ACHN (cell line): ENCODE measurements at places on chromosomes 7 and 10.
A peak's percentile ranks its signal among the peaks of the same experiment; 100 is the strongest.

DNA sequence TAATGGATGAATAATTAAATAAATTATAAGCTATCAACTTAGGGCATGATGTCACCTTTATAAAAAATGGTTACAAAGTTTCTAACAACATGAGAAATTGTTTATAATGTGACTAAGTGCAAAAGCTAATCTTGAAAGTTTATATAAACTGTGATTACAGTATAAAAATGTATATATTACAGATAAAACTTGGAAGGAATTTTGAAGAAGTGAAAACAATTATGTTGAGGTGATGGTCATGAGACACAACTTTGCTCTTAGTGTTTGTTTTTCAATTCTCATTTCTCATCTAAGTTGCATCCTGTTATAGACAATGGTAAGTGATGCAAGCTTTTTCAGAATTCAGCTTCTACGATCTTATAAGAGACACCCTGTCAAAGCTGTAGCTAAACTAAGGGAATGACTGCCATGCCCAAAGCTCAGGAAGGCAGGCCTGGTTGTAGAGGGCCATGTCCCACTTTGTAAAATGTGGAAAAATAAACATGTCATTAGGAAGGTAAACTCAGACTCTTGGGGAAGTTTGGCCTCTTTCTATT lies 23.9 kb downstream of the MACC1 start:
- no peak for DNase-seq

DNA sequence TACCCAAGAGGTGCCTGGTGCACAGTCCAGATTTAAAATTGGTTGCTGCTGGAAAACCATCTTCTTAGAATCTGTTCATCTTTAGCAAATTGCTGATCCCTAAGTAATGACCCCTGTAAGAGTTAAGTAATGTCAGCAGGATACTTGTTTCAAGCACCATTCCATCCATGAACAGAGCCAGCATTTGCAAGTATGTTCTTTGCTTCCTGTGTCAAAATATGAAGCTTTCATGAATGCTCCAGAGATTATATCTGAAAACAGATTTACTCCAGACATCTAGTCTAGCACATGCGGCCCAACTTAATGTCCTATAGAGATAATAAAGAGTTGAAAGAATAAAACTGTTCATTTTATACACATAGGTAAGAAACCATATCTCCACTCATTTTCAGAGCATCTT lies 98.7 kb upstream of the ZNF438 start:
- DNase-seq = no peak

DNA sequence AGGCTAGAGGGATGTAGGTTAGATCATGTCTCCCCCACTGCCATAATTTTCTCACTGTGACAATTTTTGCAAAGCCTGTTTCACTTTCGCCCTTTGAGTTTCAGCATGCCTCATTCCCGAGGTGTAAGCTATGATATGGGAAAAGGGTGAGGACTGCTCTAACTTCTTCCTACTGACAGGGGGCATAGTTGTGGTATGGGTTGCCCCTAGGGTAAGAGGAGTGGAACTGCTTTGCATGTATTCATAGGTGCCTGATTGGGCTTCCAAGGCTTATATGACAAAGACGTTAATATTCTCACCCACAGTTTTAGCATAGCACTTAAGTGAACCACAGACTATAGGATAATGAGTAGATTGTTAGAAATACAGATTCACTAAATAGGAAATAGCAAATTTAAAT lies 148.7 kb downstream of the BBS9 start:
- no peak for DNase-seq

DNA sequence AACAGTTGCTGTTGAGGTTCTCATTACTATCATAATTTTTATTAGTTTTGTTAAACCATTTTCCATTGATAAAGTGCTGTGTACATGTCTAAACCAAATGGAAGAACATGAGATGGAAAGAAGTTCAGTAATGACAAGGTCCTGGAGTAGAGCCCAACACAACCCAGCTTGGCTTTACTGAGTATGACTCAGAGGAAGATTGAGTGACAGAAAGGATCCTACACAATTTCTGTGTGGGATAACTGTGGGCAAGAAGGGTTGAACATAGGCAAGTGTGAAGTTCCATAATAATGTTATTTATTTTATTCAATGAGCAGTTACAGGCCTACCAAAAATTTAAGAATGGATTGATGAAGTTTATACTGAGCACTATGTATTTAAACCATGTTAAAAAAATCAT lies 15.9 kb downstream of the PRKG1 start:
- no peak for DNase-seq

GRCh38 chr7:19558527-19558926 lies 150.3 kb downstream of the POLR1F start:
- no peak for DNase-seq

DNA sequence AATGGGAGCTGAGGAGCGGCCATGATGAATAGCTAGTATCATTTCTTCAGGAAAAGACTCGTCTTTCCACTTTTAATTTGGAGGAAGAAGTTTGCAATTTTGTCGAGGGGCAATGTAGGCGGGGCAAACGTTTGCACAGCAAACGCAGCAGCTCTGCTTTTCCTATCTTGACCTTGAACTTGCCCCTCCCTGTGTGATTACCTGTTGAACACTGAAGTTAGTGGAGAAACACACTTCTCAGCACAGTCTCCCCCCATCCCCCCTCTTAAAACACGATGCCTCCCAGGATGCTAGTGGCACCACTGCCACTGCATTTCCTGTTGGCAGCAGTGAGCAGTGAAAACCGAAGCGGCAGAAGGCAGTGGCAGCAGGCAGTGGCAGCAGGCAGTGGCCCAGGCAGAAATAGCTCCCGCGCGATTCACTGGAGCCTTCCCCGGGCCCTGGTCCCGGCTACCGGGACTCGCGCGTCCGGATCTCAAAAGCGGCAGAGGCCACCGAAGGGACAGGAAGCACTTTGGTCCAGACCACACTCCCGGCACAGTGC lies at the start of gene EPDR1:
Gene EPDR1 (plus strand): TSS at position 336 of the 544 bp plus-strand sequence. CDS start 300 bp downstream, outside the sequence.
- peak; percentile 90 for DNase-seq

GRCh38 chr10:101438881-101439391 lies 85.0 kb downstream of the BTRC start:
- DNase-seq = no peak

DNA sequence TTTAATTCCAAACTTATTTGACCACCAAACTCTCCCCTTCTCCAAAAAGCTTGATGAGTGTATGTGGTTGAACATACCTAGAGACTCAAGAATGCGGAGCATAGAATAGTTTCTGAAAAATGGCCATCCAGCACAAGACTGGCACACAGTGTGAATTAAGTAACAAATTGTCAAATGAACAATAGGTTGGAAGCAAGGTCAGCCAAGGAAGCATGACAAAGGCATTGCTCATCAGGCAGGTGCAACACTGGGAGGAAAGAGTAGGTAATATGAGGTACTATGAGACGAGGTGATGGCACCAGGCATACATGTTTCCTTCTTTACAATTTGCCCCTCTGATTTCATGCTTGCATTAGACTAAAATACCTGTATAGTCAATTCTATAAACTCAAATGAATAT lies 73.7 kb downstream of the DKK1 start:
- no peak for DNase-seq

DNA sequence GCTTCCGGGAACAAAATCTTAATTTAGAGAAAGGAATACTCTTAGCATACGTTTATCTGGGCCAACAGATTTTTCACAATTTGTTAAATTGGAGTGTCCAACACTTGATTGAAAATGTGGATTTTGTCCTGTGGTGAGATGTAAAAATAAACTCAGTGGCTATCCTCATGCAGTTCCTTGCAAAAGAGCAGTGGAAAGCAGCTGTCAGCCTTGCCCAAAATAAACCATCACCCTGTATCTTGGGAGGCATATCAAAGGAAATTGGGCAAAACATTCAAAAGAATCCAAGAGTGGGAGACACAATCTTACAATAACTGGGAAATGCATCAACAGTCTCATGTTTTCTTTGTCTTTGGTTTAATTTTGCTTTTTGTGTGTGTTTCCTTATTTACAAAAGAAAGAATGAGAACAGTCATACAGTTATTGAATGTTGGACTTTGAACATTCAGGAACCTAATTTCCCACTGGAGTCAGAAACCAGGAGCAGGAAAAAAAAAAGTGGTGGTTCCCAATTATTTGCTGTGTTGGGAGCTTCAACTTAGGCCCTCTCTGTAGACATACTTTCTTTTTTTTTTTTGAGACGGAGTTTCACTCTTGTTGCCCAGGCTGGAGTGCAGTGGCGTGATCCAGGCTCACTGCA lies 44.4 kb upstream of the DGKI start:
- DNase-seq = no peak

GRCh38 chr7:38451840-38452239 lies 178.4 kb upstream of the TARP start:
- DNase-seq = peak; percentile 57

GRCh38 chr7:44985900-44986217 lies 7.0 kb upstream of the MYO1G start:
- DNase-seq = no peak

- DNase-seq = no peak
Observed at GRCh38 chr7:140571538-140572122, 69.0 kb downstream of the DENND2A start.

DNA sequence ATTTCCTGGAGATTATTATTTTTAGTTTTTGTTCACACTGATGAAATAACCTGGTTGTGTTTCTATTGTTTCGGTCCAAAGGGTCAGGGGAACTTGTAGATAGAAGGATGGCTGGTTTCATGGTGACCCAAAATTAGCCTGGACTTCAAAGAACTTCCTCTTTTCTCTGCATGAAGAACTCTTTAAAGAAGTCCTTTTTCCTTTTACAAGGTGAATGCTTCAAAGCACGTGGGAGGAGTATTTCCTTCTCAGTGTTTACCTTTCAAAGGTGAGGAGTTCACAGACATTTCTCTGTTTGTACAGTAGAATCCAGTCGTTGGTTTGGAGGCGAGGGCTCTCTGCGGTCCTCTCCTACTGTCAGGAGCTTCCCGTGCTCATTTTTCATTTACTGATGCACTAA lies 561.7 kb downstream of the GATA3 start:
- no peak for DNase-seq

DNA sequence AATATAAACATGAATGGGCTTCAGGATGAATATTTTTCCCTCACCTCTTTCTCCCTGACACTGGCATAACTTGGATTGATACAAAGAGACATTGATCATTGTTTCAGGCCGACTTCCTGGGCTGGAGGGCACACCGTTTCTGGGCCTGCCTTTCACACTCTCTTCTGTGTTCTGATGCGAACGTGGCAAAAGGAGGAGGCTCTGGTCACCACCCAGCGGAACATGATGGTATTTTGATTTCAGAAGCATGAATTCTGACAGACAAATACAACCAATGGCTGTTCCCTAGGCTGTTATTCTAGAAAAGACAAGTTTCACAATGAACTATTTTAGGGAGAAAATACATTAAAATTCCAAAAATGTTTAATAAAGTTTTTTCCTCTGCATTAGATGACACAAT lies 534.5 kb upstream of the MKI67 start:
- DNase-seq = no peak
